ENCODE measurements at places on chromosomes 4 and X.

DNA sequence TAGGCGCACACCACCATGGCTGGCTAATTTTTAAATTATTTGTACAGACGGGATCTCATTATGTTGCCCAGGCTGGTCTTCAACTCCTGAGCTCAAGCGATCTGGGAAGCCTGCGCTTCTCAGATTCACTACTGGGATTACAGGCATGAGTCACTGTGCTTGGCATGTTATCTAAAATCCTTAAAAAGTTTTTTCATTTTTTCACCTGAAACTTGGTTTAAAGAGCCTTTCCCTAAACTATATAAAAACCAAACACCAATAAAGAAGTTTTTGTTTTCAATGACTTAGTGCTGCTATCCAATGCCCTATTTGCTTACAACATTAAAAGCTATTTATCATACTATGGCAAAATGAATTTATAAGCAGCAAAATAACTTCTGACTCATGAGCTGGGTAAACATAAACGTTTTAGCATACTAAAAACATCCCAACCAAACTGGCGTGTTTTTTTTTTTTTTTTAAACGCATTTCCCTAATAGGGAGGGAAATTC, 127.8 kb downstream of the UBE2K start:
- DNase-seq = no peak

- DNase-seq = no peak
Observed at GRCh38 chr4:140255467-140255866, 101.5 kb upstream of the MAML3 start.

DNA sequence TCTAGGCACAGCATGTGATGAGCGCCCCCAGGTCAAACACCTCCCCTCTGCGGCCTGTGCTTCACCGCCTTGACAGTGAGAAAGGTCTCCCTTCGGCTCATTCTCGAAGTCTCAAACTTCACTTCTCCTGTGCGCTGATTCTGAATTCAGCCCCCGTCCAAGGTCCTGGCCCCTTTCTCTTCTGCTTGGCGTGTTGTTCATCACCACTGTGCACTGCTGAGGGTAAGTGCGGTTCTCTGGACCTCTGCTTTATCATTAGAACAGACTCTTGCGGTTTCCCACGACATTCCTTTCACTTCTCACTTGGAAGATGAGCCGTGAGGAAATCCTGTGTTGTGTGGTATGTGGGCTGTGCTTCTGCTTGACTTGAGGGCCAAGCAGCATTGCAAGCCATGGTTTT, 11.9 kb downstream of the HTT-AS start:
- no peak for DNase-seq

- DNase-seq = no peak
Observed at GRCh38 chr4:146113171-146113570, 62.3 kb upstream of the LSM6 start.

- peak; percentile 91 for DNase-seq
Observed at GRCh38 chr4:4430492-4431195, 43.7 kb downstream of the NSG1 start.

GRCh38 chr4:138616775-138617174, 374.6 kb upstream of the SLC7A11 start:
- no peak for DNase-seq

DNA sequence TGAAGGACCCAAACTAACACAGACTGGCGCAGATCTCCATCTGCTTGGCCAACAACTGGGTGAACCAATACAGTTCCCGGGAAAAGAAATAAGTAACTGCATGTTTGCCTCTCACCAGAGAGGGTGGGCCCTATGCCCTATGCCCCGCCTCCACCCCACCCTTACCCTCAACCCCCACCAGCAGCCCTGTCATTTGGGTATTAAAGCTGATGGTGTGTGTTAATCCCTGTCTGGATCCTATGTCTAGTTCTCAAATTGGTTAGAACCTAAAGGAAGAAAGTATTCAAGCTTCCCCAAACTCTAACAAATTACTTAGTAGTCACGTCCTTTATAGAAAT, 19.0 kb downstream of the SMPX start:
- no peak for DNase-seq

DNA sequence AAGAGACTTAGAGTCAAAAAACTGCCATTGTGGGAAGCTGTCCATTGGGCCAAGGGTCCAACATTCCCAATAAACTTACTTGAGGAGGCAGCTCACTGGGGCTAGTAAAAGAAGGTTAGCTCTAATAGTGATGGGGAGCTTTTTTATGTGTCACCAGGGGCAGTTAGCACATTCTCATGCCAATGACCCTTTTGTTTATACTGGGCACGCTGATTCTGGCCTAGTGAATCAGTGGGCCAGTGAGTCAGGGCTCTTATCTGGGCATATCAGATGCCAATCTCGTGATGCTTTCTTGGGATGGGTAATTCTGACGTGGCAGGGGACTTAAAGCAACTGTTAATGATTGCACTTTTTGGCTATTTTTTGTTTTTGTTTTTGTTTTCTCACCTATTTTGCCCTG, 27.8 kb downstream of the TCEAL1 start:
- DNase-seq = no peak

- no peak for DNase-seq
Observed at GRCh38 chr4:125316401-125316790, 1.6 kb downstream of the FAT4 start.

DNA sequence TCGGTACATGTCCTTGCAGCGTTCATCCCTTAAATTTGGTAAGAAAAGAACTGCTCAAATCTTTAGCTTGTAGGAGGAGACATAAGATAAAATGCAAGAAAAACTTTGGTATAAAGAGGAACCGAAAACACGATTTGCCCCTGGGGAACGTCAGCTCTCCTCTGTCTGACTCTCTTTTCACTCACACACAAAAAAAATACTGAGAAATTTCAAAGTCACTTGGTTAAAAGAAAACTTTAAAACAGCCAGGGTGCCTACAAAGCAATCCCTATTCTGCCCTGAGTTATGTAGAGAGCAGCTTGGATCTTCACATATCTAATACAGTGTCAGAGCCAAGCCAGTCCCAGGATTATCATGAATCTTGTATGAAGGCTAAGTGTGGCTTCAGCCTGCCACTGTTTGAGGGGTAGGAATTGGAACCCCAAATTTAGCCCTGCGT, 248.5 kb upstream of the CXXC4 start:
- no peak for DNase-seq

DNA sequence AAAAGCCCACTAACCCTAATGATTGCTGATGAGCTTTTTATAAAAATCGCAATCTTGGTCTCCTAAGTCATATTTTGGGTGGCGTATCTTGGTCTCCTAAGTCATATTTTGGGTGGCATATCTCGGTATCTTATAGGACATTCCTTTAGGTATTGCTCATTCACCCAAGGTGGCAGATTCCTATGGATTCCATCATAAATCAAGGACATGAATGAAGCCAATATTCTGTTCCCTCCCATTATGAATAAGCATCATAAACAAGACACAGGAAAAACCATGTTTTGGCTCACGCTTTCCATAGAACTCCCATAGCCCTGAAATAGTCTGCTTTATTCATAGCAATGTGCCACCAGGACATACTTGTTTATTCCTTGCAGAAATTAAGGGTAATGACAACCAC, 95.0 kb upstream of the CD99 start:
- DNase-seq = no peak

- DNase-seq = no peak
Observed at GRCh38 chrX:21905313-21905712, 35.2 kb upstream of the SMS start.

GRCh38 chrX:11619441-11619840, 46.3 kb downstream of the ARHGAP6 start:
- no peak for DNase-seq

DNA sequence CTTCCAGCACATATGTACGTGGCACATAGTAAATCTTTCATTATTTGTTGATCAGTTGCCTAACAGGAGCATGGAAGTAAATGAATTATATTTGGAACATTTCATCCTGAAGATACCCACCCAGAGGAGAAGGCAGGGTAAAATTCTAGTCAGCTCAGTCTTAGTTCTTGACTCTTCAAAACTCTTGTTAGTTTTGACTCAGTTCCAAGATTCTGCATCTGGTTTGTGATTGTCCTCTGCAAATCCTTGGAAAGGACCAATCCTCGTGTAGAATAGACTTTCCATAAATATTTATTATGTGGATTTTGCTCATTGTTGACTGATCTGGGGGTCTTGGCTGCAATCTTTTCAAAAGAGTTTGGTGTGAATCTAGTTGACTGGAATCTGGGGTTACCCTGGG, 257.5 kb upstream of the FAT1 start:
- DNase-seq = no peak

DNA sequence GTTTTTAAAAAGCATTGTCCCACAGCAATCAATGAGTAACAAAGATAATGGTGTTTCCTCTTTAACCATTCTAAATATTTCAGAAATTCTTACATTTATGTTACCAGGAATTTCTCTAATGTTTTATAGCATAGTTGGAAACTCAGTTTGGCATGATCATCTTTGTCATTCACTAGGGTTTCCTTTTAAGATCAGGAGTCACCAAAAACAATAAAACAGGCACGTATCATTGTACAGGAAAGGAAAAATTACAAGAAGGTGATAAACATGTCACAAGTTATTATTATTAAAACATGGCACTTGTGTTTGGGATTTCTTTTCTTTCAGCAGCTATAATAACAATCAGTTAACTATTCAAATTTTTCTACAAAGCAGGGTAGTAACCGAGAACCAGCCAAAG, 84.0 kb downstream of the SLC10A7 start:
- DNase-seq = no peak

GRCh38 chr4:76596713-76597112, 161.7 kb downstream of the SHROOM3 start:
- DNase-seq = no peak

DNA sequence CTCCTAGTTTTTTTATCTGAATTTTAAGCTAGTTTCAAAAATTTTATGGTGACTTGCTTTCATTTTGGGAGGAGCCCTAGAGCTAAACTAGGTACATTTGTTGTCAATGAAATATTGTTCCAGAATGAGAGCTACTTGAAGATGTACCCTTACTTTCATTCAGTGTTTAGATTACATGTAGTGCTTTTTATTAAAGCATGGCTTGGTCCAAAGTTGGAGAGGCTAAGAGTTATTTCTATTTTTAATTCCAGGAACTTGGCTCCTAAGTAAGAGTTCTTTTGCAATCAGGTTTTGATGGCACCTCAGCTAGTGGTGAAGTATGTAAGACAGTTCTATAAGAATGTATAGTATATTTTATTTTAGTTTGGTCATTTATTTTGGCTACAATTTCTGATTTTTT, 165.5 kb downstream of the PRR32 start:
- no peak for DNase-seq

- DNase-seq = no peak
Observed at GRCh38 chr4:184893801-184894571, 68.2 kb upstream of the ACSL1 start.

DNA sequence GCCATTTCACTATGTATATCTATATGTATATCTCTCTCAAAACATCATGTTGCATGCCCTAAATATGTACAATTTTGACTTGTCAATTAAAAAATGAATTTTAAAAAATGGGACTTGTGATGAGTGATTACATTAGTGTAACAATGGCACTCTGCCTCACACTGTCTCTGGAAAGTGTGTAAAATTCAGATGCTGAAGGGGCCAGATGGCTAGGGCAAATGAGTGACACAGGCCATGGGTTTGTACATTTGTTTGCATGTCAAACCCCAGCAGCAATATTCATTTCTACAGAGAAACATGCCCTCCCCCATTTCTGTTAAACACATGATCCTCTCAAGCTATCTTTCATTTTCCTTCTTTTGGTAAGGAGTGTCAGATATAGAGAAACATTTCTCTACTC, 8.1 kb downstream of the SCARB2 start:
- no peak for DNase-seq

- DNase-seq = no peak
Observed at GRCh38 chrX:150574559-150575418, 6.4 kb downstream of the MTM1 start.

DNA sequence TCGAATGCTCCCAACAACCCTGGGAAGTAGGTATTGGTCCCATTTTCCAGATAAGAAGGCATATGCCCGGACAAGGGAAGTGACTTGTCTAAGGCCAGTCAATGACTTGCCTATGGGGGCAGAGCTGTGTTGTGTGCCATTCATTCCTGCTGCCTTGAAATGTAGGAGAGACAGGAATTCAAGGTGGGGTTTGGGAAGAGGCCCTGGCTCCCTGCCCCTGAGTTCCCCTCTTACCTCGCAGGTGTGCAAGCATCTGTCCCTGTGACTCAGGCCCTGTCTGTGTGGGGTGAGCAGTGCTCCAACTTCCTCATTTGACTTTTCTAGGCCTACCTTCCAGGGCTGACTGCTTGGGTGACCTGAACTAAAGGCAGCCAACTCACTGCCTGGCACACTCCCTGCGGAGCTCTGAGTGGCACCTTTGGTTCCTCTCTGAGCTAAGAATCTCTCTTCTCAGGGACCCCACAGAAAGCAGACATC, 5.1 kb downstream of the EFNB1 start:
- no peak for DNase-seq

DNA sequence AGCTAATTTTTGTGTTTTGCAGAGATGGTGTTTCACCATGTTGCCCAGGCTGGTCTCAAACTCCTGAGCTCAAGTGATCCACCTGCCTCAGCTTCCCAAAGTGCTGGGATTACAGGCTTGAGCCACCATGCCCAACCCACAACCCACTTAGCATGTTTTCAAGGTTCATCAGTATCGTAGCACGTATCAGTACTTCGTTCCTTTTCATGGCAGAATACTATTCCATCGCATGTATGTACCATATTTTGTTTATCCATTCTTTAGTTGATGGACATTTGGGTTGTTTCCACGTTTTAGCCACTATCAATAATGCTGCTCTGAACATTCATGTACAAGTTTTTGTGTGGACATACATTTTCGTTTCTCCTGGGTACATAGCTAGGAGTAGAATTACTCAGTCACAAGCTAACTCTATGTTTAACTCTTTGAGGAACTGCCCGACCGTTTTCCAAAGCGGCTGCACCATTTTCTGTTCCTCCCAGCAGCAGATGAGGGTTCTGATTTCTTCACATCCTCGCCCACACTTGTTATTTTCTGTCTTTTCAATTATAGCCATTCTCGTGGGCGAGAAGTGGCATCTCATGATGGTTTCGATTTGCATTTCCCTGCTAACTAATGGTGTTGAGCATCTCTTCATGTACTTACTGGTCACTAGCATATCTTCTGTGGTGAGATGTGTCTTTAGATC, 32.5 kb downstream of the MAN2B2 start:
- DNase-seq = no peak

DNA sequence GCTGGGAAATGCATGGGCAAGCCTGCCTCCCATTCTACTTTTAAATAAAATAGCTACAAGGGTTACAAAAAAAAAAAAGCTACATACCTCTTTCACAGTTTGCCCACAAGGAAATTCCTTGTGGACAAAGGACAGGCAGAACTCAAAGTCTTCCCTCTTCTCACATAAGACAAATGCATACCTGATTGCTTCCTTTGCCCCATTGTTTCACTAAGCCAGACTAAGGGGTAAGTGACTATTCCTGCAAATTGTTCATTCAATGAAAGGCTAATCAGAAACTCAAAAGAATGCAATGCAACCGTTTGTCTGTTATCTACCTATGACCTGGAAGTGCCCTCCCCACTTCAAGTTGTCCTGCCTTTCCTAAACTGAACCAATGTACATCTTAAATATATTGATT, 780.6 kb downstream of the FAM133A start:
- no peak for DNase-seq

DNA sequence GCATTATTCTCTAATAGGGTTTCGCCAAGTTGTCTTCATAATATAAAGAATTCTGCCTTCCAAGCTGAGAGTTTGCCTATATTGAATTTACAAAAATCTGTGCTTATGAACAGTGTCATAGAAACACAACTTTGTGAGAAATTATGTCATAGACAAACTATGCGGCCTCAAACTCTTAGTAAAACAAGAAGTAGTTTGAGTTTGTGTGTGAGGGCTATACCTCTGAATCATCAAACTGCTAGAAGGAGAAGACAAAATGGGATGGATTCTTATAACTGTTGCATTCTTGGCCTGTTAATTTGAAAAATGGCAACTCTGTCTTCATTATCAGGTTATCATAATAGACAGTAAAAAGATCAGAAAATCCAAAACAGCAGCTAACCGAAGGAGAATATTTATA, 46.1 kb upstream of the NAP1L5 start:
- DNase-seq = no peak
